ENCODE measurements at places on chromosomes 4 and X. TPM values are rescaled to one million over a fixed set of nuclear protein-coding genes. Genes with fewer than 3 reads are reported as not detected.

Gene GABRG1
- total RNA-seq, result under 0.01 TPM

Gene SPANXC
- not detected for total RNA-seq

Gene CEP135
- 13.7 TPM for total RNA-seq

- peaks cover 7% of the 10 kb centered on the region for H3K4me1 ChIP-seq
- no peak for DNase-seq
- H3K27ac ChIP-seq, result no peak overlapping the region
- H3K4me3 ChIP-seq, result no peak overlapping the region
- no peaks in the 10 kb centered on the region for H3K27me3 ChIP-seq
- no peaks in the 10 kb centered on the region for H3K36me3 ChIP-seq
These were observed 104.3 kb downstream of the PARM1 start for GRCh38 chr4:75037252-75037651.

- DNase-seq, result no peak
- H3K4me1 ChIP-seq, result no peaks in the 10 kb centered on the region
- no peaks in the 10 kb centered on the region for H3K36me3 ChIP-seq
- H3K4me3 ChIP-seq, result no peak overlapping the region
- no peak overlapping the region for H3K27ac ChIP-seq
- no peaks in the 10 kb centered on the region for H3K27me3 ChIP-seq
These were observed 58.5 kb downstream of the PPA2 start for GRCh38 chr4:105415281-105415744.

Measured in thyroid gland (tissue), 4 donors.